ENCODE measurements at places on chromosomes 4 and X.

GRCh38 chr4:138891631-138892031, 124.0 kb upstream of the NOCT start:
- no peak for DNase-seq

- DNase-seq, result no peak
Observed at GRCh38 chrX:45774961-45775360, 574.3 kb upstream of the DIPK2B start.

DNA sequence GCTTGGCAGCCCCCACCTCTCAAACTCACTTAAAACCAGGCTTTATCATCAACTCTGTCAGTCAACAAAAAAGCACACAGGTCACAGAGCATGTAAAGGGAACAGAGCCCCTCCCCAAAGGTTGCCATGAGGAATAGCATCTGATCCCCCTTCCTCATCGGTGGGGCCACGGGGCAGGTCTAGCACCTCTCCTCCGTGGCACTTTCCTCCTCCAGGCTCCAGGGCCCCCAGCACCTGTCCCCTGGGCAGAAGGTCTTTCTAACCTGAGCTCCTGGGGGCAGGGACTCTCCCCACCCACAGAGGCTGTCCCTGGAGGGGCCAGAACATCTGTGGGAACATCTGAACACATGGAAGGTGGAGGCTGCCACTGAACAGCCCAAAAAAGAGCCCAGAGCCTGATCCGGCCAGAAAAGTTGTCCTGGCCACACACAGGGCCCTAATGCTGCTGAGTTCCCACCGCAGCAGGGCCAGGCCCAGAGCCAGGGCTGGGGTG, 65.7 kb downstream of the ZFYVE28 start:
- DNase-seq, result no peak

GRCh38 chr4:102825261-102826091, 1.9 kb downstream of the UBE2D3 start:
- peak; percentile 37 for DNase-seq

DNA sequence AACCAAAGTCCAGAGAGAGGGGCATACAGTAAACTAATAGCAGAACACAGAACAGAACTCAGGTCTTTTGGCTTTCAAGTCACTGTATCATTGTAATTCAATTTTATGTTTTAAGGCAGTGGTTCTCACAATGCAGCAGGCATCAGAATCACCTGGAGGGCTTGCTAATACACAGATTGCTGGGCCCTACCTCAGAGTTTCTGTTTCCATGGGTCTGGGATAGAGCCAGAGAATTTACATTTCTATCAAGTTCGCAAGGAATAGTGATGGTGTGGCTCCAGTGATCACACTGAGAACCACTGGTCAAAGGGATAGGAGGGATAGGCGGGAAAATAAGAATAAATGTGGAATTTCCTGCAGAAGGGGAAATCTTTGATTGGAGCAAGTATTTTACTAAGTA, 36.7 kb downstream of the LANCL3 start:
- DNase-seq, result no peak

- no peak for DNase-seq
Observed at GRCh38 chrX:29798469-29798868, 416.9 kb upstream of the MAGEB2 start.

GRCh38 chrX:45009371-45010000, 136.5 kb downstream of the KDM6A start:
- DNase-seq, result no peak
